ENCODE measurements at places on chromosomes 3 and 15. TPM values are rescaled to one million over a fixed set of nuclear protein-coding genes. Genes with fewer than 3 reads are reported as not detected.

The TERC gene
- total RNA-seq: 5.4 TPM

- no peak overlapping the region for H3K27ac ChIP-seq
- H3K4me3 ChIP-seq: no peak overlapping the region
- peaks cover 3% of the 10 kb centered on the region for H3K4me1 ChIP-seq
- H3K36me3 ChIP-seq: no peaks in the 10 kb centered on the region
Observed at GRCh38 chr3:171753665-171754408, 56.4 kb downstream of the PLD1 start.

DNA sequence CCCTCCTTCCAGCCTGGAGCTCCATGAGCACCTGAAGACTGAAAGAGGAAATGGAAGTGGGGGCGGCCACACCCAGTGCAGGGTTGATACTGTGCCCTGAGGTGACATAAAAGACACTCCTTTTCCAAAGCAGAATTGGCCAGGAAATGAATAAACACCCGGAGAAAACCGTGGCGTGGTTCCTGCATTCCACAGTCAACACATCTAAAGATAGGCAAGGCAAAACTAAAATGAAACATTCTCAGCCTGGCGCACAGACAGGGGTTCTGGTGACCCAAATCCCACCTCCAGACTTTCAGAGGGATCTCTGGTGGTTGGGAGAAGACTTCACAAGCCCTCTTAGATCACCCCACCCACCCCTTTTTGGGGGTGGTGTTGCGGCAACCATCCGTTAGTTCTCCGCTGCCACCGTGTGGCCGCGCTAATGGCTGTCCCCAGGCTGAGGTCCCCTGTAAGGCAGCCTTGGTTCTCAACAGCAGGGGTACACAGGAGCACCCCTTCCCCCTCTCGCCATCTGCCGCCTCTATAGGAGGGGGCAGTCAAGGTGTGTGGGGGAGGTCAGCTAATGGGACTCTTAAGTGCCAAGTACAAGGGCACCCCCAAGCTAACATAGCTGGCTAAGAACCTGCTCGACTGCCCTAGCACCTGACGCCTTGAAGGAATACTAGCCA lies 2.5 kb upstream of the MST1R start:
- no peaks in the 10 kb centered on the region for H3K27me3 ChIP-seq
- H3K4me3 ChIP-seq: peak overlapping the region; percentile 20
- H3K4me1 ChIP-seq: peaks cover 32% of the 10 kb centered on the region

- H3K27me3 ChIP-seq: peaks cover 35% of the 10 kb centered on the region
- peaks cover 9% of the 10 kb centered on the region for H3K4me1 ChIP-seq
- no peak overlapping the region for H3K27ac ChIP-seq
- H3K36me3 ChIP-seq: no peaks in the 10 kb centered on the region
Observed at GRCh38 chr15:52109559-52110451, 2.8 kb downstream of the BCL2L10 start.

DNA sequence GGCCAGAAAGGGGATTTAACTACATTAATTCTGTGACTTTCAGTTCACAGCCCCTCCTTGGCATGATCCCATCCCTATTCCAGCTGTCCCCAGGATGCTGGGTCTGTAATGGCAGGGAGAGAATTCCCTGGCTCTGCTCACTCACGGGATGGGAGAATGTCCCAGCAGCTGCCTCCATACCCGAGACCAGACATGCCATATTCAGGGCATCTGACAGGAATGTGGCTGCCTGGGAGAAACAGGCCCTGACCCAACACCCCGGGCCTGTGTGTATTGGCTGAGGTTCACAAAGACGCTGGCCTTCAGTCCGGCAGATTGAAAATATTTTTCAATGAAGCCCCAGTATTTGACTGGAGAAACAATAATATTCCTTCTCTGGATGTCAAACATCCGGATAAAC lies 83.6 kb upstream of the SMAD3 start:
- no peaks in the 10 kb centered on the region for H3K27me3 ChIP-seq
- H3K4me3 ChIP-seq: no peak overlapping the region
- no peak for DNase-seq
- no peak overlapping the region for H3K27ac ChIP-seq
- no peaks in the 10 kb centered on the region for H3K4me1 ChIP-seq
- no peaks in the 10 kb centered on the region for H3K36me3 ChIP-seq
